ENCODE measurements at places on chromosomes 1 and 21.

DNA sequence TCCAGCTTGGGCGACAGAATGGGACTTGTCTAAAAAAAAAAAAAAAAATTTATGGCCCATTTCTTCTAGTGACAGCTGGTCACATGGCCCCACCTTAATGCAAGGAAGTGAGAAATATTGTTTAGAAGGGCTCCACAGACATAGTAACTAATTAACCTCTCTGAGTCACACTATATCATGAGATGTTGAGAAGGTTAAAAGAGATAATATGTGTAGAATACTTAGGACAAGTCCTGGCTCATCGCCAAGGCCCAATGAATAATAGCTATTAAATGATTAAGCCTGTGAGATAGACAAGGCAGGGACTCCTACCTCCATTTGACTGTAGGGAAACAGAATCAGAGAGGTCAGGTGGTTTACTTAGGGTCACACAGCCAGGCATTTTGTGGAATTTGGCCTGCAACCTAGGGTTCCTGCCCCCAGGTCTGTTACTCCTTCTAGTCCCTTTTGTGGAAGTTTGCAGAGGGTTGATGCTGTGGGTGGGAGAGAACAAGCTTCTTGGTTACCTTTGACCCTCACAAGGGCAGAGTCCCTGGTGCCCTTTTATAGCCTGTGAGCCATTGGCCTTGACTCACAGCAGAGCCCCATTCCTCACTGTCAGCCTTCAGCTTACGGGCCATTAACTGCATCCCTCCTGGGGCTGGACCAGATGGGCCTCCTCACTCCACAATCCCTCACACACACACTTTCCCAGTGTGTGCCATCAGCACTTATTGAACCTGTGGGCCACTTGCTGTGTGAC is 48.5 kb downstream of the OPRD1 start:
- DNase-seq: no peak

DNA sequence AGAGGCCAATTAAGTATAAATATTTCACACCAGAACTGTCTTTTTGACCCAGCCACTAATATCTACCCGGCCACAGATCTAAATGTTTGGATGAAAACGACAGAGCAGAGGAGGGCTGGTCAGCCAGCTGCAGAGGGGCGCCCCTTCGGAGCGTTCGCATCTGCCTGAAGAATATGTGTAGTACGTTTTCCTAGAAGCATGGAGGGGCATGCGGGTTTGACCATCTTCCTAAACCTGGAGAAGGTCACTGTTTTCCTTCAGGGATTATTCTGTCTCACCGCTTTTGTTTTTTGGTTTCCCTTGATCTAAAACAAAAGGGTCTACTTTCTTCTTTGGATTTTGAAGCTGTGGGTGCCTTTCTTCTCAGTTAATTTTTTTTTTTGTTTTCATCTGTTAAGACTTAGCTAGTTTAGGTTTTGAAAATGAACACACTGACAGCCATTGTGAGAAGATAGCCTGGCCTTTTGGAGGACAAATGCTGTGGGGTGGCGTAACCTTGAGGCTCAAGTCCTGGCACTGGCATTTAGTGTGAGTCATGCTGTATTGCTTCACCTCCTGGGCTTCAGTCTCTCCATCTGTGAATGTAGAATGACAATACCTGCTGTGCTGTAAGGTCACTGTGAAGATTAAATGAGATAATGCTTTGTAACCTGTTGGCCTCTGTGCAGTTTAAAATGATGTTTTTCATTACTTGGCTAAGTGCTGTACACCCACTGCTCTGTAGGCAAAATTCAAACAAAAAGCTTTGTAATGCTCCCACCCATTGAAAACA is 74.1 kb upstream of the IRF2BP2 start:
- DNase-seq: no peak

DNA sequence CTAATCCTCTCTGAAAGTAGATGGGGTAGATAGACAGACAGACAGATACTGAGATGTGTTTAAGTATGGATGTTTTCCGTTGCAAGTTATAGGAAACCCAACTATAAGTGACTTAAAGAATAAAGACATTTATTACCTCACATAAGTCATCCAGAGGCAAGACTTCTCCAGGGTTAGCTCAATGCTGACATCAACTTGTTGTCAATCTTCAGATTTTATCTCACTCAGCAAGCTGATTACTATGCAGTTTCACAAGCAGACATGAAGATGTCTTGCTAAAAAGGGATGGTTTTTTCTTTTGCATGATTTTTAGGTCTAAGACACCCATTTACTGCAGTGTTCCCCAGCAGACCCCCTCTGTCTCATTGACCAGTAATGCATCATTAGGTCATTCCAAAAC is 30.7 kb upstream of the ZNF362 start:
- DNase-seq: no peak

- DNase-seq: no peak
These were observed 37.4 kb downstream of the LEPR start for GRCh38 chr1:65457868-65458267.

GRCh38 chr1:180256341-180257027 is 26.4 kb downstream of the LHX4 start:
- no peak for DNase-seq

DNA sequence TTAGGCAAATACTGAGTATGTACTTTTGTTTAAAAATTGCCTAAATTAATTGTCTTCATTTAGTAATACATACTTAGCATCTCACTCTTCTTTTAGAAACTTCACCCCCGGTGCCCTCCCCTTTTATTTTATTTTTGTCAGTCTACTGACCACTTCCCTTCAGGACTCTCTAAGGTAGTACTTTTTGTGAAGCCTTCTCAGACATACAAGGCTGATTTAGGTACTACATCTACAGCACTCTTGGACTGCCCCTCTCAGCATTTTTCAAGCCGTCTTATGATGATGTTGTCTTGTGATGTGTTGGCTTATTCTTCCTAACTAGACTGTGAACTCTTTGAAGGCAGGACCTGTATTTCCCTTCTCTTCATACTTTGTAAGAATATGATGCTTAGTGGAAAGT is 24.7 kb downstream of the RPS6KC1 start:
- no peak for DNase-seq

DNA sequence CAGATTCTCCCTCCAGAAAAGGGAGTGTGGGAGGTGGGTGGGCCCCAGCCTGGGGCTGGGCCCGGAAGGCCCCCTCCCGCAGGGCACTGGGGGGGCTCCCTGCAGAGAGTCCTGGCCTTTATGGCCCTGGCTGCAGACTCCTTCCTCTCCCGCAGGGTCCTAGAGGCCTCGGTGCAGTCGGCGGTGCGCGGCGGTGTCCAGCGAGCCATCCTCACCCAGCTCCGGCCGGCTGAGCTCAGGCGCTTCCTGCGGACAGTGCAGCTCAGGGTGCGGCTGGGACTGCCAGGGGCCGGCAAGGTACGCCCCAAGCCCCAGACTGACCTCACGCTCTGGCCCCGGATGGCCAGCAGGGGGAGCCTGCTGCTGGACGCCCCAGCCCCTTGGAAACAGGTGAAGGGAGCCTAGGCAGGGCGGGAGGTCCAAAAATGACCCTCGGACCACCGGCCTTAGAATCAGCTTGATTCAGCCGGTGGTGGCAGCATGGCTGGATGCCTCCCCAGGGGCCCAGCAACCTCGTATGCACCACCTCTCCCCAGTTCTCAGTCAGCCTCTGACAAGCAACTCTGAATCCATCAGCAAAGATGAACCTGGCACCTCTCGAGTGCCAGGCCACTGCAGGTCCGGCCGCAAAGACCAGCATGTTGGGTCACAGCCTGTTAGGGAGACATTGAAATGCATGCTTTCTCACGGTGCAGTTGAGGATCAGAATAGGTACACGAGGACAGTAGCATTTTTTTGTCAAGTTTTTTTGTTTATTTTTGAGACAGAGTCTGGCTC is 20.6 kb downstream of the MTHFR start:
- no peak for DNase-seq

DNA sequence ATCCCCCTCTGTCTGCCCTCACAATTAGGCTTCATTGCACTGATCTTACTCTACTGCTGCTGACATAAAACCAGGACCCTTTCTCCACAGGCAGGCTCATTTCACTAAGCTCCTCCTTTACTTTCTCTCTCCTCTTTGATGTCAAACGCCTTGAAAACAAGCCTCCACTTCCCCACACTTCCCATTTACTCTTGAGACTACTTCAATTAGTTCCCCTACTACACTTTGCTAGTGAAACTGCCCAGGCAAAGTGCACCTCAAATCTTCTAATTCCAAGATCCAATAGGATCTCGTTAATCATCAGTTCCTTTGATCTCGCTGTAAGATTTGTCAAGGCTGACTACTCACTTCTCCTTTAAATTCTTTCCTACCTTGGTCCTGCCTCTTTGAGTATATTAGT is 5.9 kb upstream of the CDC20 start:
- no peak for DNase-seq

DNA sequence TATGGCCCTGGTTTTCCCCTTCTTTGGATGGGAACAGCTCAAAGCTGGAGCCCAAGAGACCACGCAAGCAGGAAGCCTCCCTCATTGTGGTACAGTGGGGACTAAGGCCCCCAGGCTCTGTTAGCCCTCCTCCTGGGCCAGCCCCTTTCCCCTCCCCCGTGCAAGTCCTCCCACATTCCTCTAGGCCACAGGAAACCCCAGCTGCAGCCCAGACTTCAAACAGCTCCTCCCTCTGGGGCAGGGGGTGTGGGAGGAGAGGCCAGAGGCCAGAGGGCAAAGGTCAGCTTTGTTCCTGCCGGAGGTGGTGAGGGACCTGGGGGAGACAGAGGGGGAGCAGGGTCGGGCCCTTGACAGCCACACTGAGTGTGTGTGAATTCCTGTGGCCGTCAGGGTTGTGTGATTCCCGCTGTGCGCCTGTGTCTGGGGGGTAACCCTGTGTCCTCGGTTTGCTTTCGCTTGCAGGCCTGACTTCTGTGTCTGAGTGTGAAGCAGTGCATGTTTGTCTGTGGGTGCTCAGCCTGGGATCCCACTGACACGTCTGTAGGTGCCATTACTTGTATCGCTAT is 3.4 kb upstream of the AHDC1 start:
- DNase-seq: no peak

GRCh38 chr1:143720087-143721023 is 251.4 kb downstream of the FAM72C start:
- DNase-seq: no peak

DNA sequence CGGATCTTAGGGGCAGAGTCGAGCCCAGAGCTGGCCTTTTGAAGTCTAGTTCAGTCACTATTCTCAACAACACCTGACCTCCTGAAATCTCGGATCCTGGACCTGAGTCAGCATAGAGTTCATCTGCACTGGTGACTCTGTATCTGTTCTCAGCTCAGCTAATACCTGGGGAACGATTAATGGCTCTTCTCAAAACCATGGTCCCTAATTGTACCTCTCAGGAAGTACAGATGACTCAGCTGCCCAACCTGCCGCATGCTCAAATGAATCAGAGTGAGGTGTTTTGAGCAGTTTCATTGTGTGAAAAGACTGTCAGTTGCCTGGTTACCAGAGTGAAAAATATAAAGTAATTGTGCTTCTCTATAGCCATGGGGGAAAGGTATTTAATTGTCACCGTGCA is 89.2 kb downstream of the SLC35F3 start:
- no peak for DNase-seq

GRCh38 chr1:241992734-241993133 is 6.2 kb downstream of the MAP1LC3C start:
- DNase-seq: no peak

- no peak for DNase-seq
These were observed 12.9 kb downstream of the EPB41 start for GRCh38 chr1:28927266-28927647.

- no peak for DNase-seq
These were observed 154.0 kb downstream of the PSMG1 start for GRCh38 chr21:39029086-39029755.

- DNase-seq: no peak
These were observed 6.2 kb downstream of the INAVA start for GRCh38 chr1:200900877-200901276.

- DNase-seq: no peak
These were observed 86.1 kb downstream of the NPHP4 start for GRCh38 chr1:5906116-5906515.
